Keratinocyte (primary cell): ENCODE measurements at places on chromosomes 5 and 9. TPM values are rescaled to one million over a fixed set of nuclear protein-coding genes. Genes with fewer than 3 reads are reported as not detected.
A peak's percentile ranks its signal among the peaks of the same experiment; 100 is the strongest.

Gene LMX1B
- 0.24 to 0.59 TPM (median 0.54 TPM) in 3 replicates for polyA plus RNA-seq

Gene IFNA10
- polyA plus RNA-seq, result not detected in 3 replicates

Gene TAF11L10
- not detected in 3 replicates for polyA plus RNA-seq

Gene RNF130
- 15.1 to 20.0 TPM (median 17.5 TPM) in 3 replicates for polyA plus RNA-seq

Gene ASS1
- 23.7 to 165 TPM (median 52.4 TPM) in 3 replicates for polyA plus RNA-seq

Gene C9orf50
- not detected in 3 replicates for polyA plus RNA-seq

Gene CARTPT
- not detected in 3 replicates for polyA plus RNA-seq

Gene INSL6
- not detected in 3 replicates for polyA plus RNA-seq

Gene GARIN3
- not detected in 3 replicates for polyA plus RNA-seq

Gene PPP1R2B
- polyA plus RNA-seq, result 0.05 TPM in 1 of 3 replicates, not detected in the others

GRCh38 chr9:86093788-86094555, 5.4 kb downstream of the GOLM1 start:
- no peaks in the 10 kb centered on the region for H3K27me3 ChIP-seq
- H3K36me3 ChIP-seq, result no peaks in the 10 kb centered on the region
- H3K4me3 ChIP-seq, result no peak overlapping the region
- H3K4me1 ChIP-seq, result peaks cover 4% of the 10 kb centered on the region

DNA sequence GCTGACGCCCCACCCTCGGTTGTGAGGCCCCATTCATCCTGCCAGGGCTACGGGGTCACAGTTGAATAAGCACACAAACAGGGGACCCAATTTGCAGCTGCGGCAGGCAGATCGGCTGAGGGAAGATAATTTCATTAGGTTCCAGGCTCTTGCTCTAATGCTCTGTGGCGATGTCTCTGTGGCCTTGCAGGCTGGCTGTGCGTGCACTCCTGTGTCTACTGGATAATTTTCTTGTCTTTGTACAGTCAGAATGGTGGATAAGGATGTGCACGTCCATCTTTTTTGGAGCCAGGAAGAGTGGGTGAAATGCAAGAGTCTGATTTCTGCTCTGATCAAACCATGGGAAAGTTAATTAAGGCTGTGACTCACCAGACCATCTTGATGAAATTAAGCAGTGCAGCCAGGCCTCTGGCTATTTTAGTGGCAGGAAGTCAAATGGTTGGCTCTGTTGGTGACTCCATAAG, 39.2 kb downstream of the NSG2 start:
- H3K27me3 ChIP-seq, result no peaks in the 10 kb centered on the region
- H3K27ac ChIP-seq, result no peak overlapping the region
- H3K4me3 ChIP-seq, result no peak overlapping the region
- H3K36me3 ChIP-seq, result no peaks in the 10 kb centered on the region
- DNase-seq, result no peak

- H3K27ac ChIP-seq, result no peak overlapping the region
- H3K36me3 ChIP-seq, result peaks cover 4% of the 10 kb centered on the region
- H3K4me3 ChIP-seq, result no peak overlapping the region
These were observed 3.0 kb downstream of the ATOX1 start for GRCh38 chr5:151755383-151755782.

GRCh38 chr9:77588271-77588937, 59.7 kb downstream of the GNA14 start:
- H3K4me3 ChIP-seq, result no peak overlapping the region
- H3K4me1 ChIP-seq, result peaks cover 13% of the 10 kb centered on the region
- DNase-seq, result peak; percentile 1
- no peaks in the 10 kb centered on the region for H3K27me3 ChIP-seq
- no peaks in the 10 kb centered on the region for H3K36me3 ChIP-seq
- H3K27ac ChIP-seq, result no peak overlapping the region

- H3K4me3 ChIP-seq, result no peak overlapping the region
- H3K36me3 ChIP-seq, result peaks cover 55% of the 10 kb centered on the region
- no peaks in the 10 kb centered on the region for H3K27me3 ChIP-seq
- no peaks in the 10 kb centered on the region for H3K4me1 ChIP-seq
- DNase-seq, result no peak
- H3K27ac ChIP-seq, result no peak overlapping the region
These were observed 8.1 kb downstream of the HNRNPAB start for GRCh38 chr5:178212241-178213002.

- H3K4me3 ChIP-seq, result no peak overlapping the region
- H3K27ac ChIP-seq, result no peak overlapping the region
- H3K27me3 ChIP-seq, result no peaks in the 10 kb centered on the region
- no peak for DNase-seq
These were observed 76.8 kb downstream of the ZDHHC21 start for GRCh38 chr9:14616188-14616982.

GRCh38 chr9:98173181-98173580, 19.3 kb downstream of the CORO2A start:
- no peak overlapping the region for H3K4me3 ChIP-seq
- H3K36me3 ChIP-seq, result no peaks in the 10 kb centered on the region
- H3K4me1 ChIP-seq, result peaks cover 22% of the 10 kb centered on the region

DNA sequence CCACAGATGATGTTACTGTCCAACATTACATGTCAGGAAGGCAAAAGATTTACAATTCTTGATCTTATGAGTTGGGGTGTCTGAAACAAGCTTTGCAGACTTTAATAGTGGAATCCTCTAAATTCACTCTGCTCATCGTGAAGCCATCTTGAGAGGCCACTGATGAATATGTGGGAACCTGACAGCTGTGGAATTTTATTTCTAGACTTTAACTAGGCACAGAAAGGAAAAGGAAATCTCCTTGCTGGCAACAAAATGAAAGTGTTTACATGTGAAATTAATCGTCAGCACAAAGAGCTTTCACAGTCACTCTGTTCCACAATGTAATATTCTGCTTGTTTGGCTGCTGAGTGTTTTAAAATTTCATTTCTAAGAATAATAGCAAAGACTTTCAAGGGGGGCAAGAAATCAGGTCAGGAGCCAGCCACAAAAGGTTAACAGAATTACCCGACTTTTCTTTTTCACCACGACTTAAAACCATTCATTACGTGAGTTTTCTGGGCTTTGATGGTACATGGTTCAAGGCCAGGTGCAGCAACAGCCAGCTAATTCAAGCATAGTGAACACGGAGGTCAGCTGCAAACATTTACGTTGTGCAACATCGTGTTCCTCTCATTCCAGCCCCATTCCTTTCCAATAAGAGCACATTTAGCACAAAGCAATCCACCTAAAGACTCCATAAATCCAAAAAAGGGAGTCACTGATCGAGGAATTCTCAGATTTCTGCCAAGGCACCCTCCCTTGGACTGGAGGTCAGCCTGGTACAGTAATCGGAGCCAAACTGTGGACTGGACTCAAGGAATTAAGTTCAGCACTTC, 14.6 kb downstream of the NREP start:
- H3K4me1 ChIP-seq, result no peaks in the 10 kb centered on the region
- no peak overlapping the region for H3K4me3 ChIP-seq
- no peak for DNase-seq
- no peak overlapping the region for H3K27ac ChIP-seq
- H3K36me3 ChIP-seq, result no peaks in the 10 kb centered on the region

- DNase-seq, result no peak
- H3K27ac ChIP-seq, result no peak overlapping the region
- H3K4me1 ChIP-seq, result peaks cover 4% of the 10 kb centered on the region
- no peaks in the 10 kb centered on the region for H3K27me3 ChIP-seq
These were observed 210.6 kb downstream of the AUH start for GRCh38 chr9:91150998-91151717.

- DNase-seq, result no peak
- no peaks in the 10 kb centered on the region for H3K27me3 ChIP-seq
- no peaks in the 10 kb centered on the region for H3K36me3 ChIP-seq
- no peaks in the 10 kb centered on the region for H3K4me1 ChIP-seq
- no peak overlapping the region for H3K27ac ChIP-seq
These were observed 65.8 kb downstream of the DOCK2 start for GRCh38 chr5:169702693-169703481.

- no peak for DNase-seq
- H3K4me3 ChIP-seq, result no peak overlapping the region
- H3K36me3 ChIP-seq, result no peaks in the 10 kb centered on the region
- no peaks in the 10 kb centered on the region for H3K4me1 ChIP-seq
These were observed 136.3 kb downstream of the CEP120 start for GRCh38 chr5:123286891-123287290.

DNA sequence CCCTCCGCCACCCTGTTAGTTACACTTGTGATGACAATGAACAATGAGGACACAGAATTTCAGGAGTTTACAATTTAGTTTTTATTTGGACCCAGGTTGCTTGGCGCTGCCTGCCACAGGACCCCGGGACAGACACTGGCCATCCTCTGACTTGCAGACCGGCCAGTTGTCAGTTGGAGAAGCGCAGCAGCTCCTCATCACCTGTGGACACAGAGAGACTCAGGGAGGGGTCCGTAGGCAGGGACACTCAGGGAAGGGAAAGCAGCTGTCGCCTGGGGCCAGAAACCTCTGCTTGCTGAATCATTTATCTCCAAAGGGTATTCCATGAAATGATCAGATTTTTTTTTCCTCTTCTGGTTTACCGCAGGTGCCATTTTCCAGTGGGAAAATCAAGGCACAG, 18.0 kb downstream of the AMBP start:
- H3K4me3 ChIP-seq, result no peak overlapping the region
- H3K4me1 ChIP-seq, result no peaks in the 10 kb centered on the region
- no peak for DNase-seq
- no peaks in the 10 kb centered on the region for H3K27me3 ChIP-seq
- H3K36me3 ChIP-seq, result no peaks in the 10 kb centered on the region

GRCh38 chr5:15326932-15327331, 173.0 kb upstream of the FBXL7 start:
- no peak overlapping the region for H3K27ac ChIP-seq
- H3K27me3 ChIP-seq, result no peaks in the 10 kb centered on the region
- no peaks in the 10 kb centered on the region for H3K36me3 ChIP-seq
- no peak overlapping the region for H3K4me3 ChIP-seq
- no peak for DNase-seq
- H3K4me1 ChIP-seq, result no peaks in the 10 kb centered on the region

DNA sequence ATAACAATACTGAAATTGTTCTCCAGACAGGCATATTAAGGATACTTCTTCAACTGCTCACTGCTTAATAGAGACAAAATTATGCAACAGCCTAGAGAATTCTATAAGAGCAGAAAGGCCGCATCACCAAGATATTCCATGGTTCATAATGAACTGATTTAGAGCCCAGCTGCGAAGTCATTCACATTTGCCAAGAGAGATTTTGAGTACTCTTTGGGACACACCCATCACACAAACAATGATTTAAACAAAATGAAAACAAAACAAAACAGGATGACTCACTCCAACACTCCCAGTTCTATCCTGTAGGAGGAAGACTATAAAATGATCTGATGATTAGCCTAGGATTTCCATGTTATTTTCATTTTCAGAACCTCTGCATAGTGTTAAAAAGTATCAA, 145.7 kb upstream of the GNA14 start:
- no peaks in the 10 kb centered on the region for H3K27me3 ChIP-seq
- H3K4me3 ChIP-seq, result no peak overlapping the region
- no peak for DNase-seq
- H3K27ac ChIP-seq, result peak overlapping the region; percentile 31

GRCh38 chr5:61881821-61882487, 424.1 kb upstream of the KIF2A start:
- DNase-seq, result no peak
- H3K27me3 ChIP-seq, result no peaks in the 10 kb centered on the region
- no peak overlapping the region for H3K27ac ChIP-seq
- H3K4me3 ChIP-seq, result no peak overlapping the region

DNA sequence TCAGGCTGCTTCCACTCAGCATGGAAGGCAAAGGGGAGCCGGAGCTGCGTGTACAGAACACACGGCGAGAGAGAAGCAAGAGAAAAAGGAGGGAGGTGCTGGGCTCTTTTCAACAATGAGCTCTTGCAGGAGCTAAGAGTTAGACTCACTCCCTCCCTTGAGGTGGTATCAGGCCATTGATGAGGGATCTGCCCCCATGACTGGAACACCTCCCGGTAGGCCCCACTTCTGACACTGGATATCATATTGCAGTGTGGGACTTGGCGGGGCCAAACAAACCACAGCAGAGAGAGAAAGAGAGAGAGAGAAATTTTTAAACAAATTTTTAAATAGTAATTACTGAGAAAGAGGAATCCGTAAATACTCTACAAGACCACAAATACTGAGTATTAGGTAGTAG, 182.2 kb downstream of the TRIO start:
- no peak overlapping the region for H3K27ac ChIP-seq
- H3K4me3 ChIP-seq, result no peak overlapping the region
- DNase-seq, result no peak

- no peak overlapping the region for H3K4me3 ChIP-seq
- peaks cover 16% of the 10 kb centered on the region for H3K36me3 ChIP-seq
- H3K4me1 ChIP-seq, result peaks cover 12% of the 10 kb centered on the region
- H3K27ac ChIP-seq, result no peak overlapping the region
- no peaks in the 10 kb centered on the region for H3K27me3 ChIP-seq
- DNase-seq, result no peak
These were observed 41.4 kb downstream of the FAM78A start for GRCh38 chr9:131234799-131235479.

DNA sequence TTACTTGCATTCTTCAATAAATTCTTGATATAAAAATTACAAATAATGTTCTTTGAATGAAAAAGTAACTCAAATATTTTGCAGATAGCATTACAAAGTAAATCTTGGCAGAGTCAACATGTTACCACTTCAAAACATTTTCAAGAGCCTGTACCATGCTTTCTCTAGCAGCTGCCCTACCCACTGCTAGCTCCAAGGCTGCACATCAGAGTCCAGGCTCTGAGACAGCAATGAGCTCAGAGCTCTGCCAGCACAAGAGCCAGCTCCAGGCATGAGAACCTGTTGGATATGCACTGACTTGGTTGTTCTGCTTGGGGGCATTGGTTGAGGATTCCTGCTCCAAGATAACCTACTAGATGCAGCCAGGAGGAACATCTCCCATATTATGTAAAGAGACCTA, 211.3 kb upstream of the HAPLN1 start:
- no peak for DNase-seq
- no peaks in the 10 kb centered on the region for H3K4me1 ChIP-seq
- H3K4me3 ChIP-seq, result no peak overlapping the region
- no peaks in the 10 kb centered on the region for H3K36me3 ChIP-seq
- no peak overlapping the region for H3K27ac ChIP-seq

DNA sequence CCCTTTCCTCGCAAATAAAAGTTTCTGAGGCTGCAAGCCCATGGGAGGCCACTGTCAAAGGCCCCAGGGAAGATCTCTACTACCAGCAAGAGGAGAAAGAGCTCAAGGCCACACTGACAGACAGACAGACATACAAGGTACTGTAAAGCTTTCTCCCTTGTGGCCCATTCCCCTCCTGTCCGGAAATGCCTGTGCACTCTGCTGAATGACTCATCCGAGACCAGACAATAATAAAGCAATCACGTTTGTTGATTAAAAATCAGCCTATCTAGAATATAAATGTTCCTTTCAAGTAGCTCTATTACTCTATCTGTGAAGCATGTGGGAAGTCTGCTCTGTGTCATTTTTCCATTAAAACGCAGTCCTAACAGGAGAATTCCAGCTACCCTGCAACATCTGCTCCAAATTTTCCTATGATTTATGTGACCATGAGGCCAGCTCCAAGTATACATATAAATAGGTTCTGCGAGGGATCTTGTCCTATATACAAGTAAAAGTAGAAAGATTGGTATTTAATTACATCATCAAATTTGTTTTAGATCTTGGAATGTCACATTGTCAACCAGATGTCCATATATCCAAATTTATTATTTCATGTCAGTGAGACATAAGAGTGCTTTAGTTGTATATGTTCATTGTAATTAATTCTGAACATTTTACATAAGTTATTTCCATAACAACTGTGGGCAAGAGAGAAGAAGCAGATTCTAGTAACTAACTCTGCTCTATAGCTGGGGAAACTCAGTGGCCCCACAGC, 34.7 kb upstream of the TGFBI start:
- DNase-seq, result no peak
- H3K27ac ChIP-seq, result no peak overlapping the region
- peaks cover 3% of the 10 kb centered on the region for H3K4me1 ChIP-seq
- no peaks in the 10 kb centered on the region for H3K27me3 ChIP-seq
- no peaks in the 10 kb centered on the region for H3K36me3 ChIP-seq

- no peaks in the 10 kb centered on the region for H3K36me3 ChIP-seq
- H3K4me1 ChIP-seq, result peaks cover 19% of the 10 kb centered on the region
- no peak overlapping the region for H3K4me3 ChIP-seq
- H3K27ac ChIP-seq, result no peak overlapping the region
- no peaks in the 10 kb centered on the region for H3K27me3 ChIP-seq
- no peak for DNase-seq
These were observed 15.4 kb downstream of the CDC42SE2 start for GRCh38 chr5:131279204-131279603.
